ENCODE measurements at places on chromosomes 6 and 20.

- DNase-seq = no peak
Measured at GRCh38 chr6:142950291-142950690, 5.3 kb upstream of the HIVEP2 start.

GRCh38 chr6:15430931-15431405, 185.1 kb downstream of the JARID2 start:
- no peak for DNase-seq

DNA sequence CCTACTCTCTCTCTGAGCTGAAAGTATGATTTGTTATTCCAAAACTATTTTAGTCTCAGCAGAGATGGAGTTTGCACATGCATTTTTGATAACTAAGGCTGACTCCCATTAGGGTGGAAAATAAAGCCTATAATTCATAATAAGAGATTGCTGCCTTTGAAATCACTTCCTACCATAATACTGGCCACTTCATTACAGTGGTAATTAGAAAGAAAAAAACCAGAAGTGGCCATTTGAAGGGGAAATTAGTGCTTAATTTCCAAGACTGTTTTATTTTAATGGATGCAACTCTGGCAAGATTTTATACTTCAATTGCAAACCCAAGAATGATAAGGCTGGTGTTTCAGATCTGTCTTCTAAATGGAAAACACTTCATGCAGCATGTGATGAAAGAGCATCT, 43.4 kb downstream of the SLC35B3 start:
- DNase-seq = no peak

GRCh38 chr20:2672446-2672845, 8.4 kb upstream of the IDH3B start:
- DNase-seq = no peak

GRCh38 chr6:35494161-35494563, 2.7 kb downstream of the TEAD3 start:
- no peak for DNase-seq

DNA sequence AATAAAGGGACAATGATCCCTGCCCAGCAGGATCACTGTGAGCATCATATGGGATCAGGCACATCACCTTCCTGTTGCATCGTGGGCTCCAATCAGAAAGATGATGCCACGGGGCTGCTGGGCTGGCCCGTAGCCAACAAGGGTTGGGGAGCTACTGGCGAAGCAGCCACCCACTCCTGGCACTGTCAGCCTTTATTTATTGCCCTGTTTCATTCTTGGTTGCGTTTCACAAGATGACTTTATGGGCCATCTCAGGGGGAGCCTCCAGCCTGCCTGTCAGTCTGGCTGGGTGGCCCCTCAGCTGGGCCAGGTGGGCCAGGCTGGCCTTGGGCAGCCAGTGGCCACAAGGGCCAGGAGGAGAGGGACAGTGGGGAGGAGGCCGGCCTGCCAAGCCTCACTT, 17.3 kb downstream of the VSTM2L start:
- peak; percentile 66 for DNase-seq

- DNase-seq = no peak
Measured at GRCh38 chr20:48049171-48049570, 263.9 kb upstream of the SULF2 start.

DNA sequence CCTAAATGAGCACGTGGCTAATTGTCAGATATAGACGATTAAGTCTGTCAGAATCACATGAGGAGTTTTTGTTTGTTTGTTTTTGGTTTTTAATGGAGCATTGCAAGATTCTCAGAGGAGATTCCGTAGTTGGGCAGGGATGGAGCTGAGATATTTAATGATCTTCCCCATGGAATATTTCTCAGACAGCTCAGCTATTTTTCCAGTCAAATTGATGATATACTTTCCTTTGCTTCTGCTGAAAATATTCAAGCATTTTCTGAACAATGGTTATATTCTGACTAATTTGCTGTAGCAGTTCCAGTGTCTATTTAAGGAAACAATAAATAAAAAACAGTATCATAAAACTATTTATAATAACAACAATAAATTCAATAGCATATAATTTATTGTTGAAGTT, 348.4 kb downstream of the KIF16B start:
- DNase-seq = no peak
